Lung (tissue), 17 donors: ENCODE measurements at places on chromosomes 3 and 15.

GRCh38 chr3:184566441-184567414 is 5.1 kb downstream of the EPHB3 start:
- no peak overlapping the region for H3K4me3 ChIP-seq
- H3K27me3 ChIP-seq: no peaks in the 10 kb centered on the region

- no peak for DNase-seq
- no peak overlapping the region for H3K27ac ChIP-seq
- no peaks in the 10 kb centered on the region for H3K4me1 ChIP-seq
- no peaks in the 10 kb centered on the region for H3K27me3 ChIP-seq
These were observed 817.5 kb upstream of the ALCAM start for GRCh38 chr3:104549099-104549714.

- no peak overlapping the region for H3K27ac ChIP-seq
- H3K36me3 ChIP-seq: no peaks in the 10 kb centered on the region
- H3K4me3 ChIP-seq: no peak overlapping the region
- DNase-seq: no peak
- no peaks in the 10 kb centered on the region for H3K27me3 ChIP-seq
These were observed 80.6 kb downstream of the LSM3 start for GRCh38 chr3:14258906-14259904.

DNA sequence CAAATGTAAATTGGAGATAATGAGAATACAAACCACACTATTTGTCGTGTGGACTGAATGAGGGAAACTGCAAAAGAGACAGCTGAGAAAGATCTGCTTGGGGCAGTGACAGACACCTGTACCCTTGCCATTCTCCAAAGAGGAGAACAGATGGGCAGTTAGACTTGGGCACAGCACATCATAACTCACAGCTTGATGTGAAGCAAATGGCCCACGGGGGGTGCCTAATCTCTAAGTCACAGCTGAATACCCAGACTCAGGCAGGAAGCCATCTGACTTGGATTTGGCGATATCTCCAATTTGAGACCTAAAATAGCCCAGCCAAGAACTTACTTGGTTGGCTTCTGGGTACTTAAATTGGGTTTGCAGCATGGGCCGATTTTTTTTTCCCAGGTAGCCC is 10.0 kb upstream of the SLC6A11 start:
- H3K36me3 ChIP-seq: no peaks in the 10 kb centered on the region
- H3K27me3 ChIP-seq: no peaks in the 10 kb centered on the region
- H3K4me3 ChIP-seq: no peak overlapping the region
- no peak for DNase-seq

GRCh38 chr3:10993729-10994065 is 1.1 kb downstream of the SLC6A1 start:
- H3K36me3 ChIP-seq: no peaks in the 10 kb centered on the region
- H3K4me3 ChIP-seq: no peak overlapping the region
- H3K27me3 ChIP-seq: peaks cover 88% of the 10 kb centered on the region
- no peak for DNase-seq

- no peak overlapping the region for H3K4me3 ChIP-seq
- H3K36me3 ChIP-seq: no peaks in the 10 kb centered on the region
- no peak for DNase-seq
- no peak overlapping the region for H3K27ac ChIP-seq
- no peaks in the 10 kb centered on the region for H3K27me3 ChIP-seq
These were observed 23.1 kb downstream of the PTX3 start for GRCh38 chr3:157459706-157460105.
